Right forelimb (tissue), 1 donor: ENCODE measurements at places on chromosomes 5 and 9.

GRCh38 chr9:124216474-124217176, 41.1 kb upstream of the NEK6 start:
- no peak for DNase-seq

DNA sequence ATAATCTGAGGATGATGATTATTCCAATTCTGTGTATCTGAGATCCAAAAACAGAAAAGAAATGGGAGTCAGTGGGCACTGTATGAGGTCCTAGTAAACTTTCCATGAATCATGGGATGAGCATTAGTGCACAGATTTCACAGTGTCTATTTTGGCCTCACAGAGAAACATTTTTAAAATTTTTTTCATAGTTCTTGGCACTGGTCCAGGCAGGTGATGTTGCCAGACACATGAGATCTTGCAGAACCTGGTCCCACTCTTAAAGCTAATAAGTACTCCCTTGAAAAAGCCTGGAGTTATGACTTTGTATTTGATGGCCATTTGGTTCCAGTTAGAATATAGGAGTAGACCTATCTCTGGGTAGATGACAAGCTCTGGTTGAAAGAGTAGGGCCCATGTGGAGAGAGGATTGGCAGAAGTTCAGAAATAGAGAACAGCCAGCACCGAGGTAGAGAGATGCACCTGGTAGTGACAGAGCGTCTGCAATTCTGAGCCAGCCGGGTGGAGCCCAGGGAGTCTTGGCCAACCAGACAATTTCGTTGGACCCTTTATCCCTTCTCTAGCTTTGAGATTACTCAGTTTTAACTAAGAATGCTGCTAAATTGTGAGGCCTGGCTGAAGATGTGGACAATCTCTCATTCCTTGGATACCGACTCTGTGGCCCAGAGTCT, 6.3 kb upstream of the TNFSF15 start:
- no peak for DNase-seq

DNA sequence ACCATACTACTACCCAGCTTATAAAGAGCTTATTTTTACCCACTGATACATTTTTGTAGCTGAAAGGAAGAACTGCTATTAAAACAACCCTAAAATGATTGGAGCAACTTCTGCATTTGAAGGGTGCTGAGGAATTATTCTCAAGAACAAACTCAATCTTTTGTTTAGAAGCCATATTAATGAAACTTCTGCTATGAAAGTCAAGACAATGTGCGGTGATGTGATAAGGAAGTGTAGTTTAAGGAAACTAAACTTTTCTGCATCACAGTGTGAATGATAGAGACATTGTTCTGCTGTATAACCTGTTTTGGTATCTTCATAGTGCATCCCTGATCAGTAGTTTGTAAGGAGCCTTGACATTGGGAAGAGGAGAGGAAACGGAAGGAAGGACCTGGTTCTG, 408.5 kb downstream of the TMEM38B start:
- no peak for DNase-seq

DNA sequence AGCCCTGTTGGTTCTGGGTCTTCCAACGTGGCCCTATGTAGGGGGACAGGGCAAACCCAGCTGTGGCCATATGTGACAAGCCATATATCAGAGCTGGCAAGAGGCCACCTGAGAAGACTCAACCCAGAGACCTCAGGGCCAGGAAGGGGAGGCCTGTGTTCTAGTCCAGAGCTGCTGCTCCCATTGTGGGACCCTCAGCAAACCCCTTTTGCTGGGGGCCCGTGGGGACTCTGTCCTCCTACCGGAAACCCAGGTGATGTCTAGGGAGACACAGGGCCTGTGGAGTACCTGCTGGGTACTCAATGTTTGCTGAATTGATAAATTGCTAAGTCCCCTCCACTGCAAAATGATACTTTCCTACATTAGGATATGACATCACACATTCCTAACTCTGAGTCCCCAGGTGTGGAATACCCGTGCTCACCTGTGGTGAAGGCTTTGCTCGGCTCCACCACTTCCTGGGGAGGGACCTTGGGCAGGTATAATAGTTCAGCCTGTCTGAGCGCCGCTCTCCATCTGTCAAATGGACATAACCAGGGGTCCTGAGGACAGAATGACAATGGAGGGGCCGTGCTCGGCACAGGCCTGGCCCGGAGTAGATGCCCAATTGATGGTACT, 38.4 kb upstream of the ASS1 start:
- DNase-seq = no peak

- DNase-seq = no peak
Observed at GRCh38 chr9:130303613-130304055, 38.1 kb downstream of the HMCN2 start.

GRCh38 chr9:15068261-15068660, 158.0 kb upstream of the FREM1 start:
- no peak for DNase-seq

DNA sequence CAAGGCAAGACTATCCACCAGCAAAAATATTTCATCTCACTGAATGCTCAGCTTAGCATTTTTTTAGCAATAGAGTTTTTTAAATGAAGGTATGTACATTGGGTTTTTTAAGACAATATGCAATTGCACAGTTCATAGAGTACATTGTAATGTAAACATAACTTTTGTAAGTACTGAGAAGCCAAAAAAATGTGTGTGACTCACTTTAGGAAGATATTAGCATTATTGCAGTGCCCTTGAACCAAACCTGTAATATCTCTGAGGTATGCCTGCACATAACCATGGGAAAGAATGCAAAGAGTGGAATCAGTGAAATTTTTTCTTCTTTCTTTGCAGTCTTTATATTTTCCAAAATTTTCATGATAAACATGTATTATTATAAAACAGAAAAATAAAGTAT, 1533.3 kb upstream of the WWC1 start:
- no peak for DNase-seq

DNA sequence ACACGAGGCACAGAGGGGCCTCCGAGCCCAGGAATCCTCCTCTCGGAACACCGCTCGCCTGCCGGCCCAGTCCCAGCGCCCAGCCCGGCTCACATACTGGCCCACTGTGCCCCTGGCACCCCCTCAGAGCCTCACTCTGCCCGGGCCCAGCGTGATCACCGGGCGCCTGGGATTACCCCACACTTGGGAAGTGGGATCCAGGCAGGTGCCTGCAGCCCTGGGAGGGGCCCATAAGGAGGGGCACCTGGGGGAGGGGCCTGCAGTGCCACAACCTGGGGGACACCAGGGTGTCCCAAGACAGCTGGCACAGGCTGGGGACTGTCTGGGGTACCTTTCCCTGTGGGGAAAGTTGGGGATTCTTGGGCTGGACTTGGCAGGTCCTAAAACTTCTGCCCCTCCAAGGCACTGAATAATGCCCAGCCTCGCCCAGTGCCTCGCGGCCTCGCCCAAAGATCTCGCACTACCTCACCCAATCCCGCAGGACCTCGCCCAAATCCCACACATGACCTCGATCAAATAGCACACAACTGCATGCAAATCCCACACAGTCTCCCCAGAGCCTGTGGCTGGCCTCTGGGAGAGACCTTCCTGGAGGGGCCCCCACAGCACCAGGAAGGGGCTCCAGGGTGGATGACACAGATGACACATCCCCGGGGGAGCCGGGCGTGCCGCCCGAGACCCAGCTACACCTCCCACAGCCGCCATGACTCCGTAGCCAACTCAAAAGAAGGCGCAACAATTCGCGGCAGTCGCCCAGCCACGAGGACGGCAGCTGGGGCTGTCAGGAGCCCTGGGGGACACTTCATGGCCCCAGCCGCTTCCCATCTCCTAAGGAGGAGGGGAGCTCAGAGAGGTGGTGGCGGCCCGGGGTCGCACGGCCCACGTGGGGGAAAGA, 13.7 kb downstream of the NOTCH1 start:
- DNase-seq = no peak

- DNase-seq = no peak
Observed at GRCh38 chr5:137834498-137835049, 33.1 kb upstream of the MYOT start.

DNA sequence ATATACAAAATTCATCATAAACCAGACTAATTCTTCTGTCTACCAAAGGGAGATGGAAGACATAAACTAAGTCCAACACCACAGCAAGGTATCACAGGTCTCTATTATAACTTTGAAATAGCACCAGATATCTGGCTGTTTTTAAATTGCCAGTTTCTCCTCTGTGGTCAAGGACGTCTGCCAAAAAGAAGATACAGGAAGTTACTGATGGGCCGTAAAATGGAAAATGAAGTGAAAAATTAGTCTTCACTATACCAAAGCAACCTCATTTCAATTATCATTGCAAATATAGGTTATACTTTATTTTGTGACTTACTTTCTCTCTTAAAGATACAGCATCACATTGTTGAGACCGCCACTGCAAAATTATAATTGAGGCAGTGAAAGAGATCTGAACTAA, 225.5 kb downstream of the NDUFS4 start:
- DNase-seq = no peak

DNA sequence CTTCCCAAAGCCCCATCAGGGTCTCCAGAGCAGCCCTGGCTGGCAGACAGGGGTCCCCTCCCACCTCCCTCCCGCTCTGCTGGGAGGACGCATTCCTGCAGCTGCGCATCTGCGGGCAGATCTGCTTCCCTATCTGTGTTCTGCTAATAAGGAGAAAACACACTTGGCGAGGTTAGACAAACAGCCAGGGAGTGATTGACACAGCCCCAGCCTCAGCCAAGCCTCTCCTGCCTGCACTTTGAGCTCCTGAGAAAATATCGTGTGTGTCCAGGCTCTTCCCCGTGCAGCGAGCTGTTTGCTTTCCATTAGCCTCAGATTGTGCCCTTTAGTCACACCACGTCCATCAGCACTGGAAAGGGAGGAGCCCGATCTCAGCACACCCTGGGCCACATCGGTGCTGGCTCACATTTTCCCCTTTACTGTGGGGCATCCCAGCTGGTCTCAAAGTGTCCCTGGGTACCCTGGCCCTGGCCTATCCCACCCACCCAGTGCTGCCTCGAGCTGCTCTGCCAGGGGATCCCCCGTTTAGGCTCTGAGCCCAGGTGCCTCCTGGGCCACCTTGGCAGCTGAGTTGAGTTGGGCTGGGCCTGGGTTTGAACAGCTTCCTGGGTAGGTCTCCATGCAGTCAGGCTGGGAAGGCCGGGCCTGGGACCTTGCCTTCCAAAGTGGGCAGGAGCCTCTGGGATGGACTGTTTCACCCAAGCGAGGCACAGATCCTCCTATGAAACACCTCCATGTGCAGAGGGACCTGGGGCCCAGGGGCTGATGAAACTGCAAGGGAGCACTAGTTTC, 61.1 kb downstream of the BARX1 start:
- DNase-seq = no peak

DNA sequence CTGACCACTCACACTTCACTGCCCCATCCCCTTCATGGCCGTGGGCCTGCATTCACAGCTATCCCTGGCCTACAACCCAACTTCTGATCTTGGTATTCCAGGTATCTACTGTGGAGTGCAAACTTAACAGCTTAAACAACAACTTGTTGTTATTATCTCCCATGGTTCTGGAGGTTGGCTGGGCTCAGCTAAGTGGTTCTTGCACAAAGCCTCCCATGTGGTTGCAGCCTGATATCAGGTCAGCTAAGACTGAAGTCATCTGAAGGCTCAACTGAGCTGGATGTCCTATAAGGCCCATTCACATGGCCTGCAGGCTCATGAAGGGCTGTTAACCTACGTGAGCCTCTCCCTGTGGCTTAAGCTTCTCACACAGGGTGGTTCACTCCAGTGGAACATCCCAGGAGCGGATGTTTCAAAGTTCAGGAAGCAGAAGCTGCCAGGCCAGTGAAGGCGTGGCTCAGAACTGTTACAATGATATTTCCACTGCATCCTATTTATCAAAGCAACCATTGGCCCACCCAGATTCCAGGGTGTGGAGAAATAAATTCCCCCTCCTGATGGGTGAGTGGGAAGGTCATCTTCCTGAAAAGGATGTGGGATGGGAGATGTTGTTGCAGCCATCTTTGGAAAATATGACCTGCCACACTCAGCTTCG, 30.0 kb upstream of the TRIO start:
- no peak for DNase-seq

DNA sequence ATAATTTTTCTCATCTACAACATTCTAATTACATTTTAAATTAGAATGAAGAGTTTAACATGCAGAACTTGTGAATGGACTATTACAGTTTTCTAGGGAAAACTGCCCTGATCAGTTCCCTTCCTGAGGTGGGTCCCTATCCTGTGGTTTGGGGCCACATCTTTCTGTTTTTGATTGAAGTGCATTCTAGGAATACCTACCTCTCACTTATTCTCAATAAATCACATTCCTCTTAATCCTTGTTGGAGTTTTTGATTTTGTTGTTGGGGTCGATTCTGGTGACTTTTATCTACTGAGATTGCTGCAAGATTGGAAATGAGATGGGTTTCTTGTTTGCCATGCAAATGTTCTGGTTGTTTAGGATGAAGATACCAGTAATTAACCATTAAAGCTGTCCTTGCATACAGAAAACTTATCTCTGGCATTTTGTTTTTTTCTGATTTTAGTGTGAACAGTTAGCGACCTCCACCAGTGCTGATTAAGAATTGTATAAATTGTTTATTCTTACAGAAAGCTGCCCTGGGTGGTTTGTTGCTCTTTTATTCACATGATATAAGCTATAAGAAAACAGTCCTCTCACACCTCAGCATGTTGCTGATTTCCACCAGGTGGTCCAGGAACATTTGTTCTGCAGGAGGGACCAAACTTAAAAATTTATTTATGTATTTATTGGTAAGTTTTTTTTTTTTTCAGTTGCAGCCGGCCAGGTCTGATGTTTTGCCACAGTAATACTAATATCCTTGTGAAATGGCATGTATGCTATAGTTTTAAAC, 269.9 kb downstream of the FANCC start:
- DNase-seq = no peak

DNA sequence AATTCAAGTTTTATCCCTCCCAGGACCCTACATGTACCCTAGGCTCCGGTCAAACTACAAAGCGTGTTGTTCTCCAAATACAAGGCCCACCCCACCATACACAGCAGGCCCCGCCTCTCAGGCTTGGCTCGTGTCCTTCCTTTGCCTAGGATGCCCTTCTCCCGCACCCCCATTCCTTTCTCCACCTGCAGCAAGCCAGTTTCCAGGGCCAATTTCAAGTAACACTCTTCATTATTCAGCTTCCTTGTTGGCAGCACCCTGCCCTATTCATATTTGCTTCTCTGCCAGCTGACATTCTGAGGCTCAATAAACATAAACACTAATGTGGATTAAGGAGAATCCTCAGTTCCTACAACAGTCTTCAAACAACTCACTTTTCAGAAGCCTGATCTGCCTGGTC, 31.7 kb downstream of the EPB41L4B start:
- no peak for DNase-seq

- no peak for DNase-seq
Observed at GRCh38 chr5:131279204-131279603, 15.4 kb downstream of the CDC42SE2 start.
